ENCODE measurements at places on chromosomes 5 and 9. TPM values are rescaled to one million over a fixed set of nuclear protein-coding genes. Genes with fewer than 3 reads are reported as not detected.

The PFDN1 gene
- 86.1 TPM for total RNA-seq

The FRRS1L gene
- total RNA-seq, result 5.0 TPM

- H3K27me3 ChIP-seq, result no peaks in the 10 kb centered on the region
- H3K36me3 ChIP-seq, result no peaks in the 10 kb centered on the region
- peaks cover 32% of the 10 kb centered on the region for H3K4me1 ChIP-seq
- H3K27ac ChIP-seq, result no peak overlapping the region
- DNase-seq, result no peak
Observed at GRCh38 chr9:95096381-95096780, 221.1 kb downstream of the FANCC start.

DNA sequence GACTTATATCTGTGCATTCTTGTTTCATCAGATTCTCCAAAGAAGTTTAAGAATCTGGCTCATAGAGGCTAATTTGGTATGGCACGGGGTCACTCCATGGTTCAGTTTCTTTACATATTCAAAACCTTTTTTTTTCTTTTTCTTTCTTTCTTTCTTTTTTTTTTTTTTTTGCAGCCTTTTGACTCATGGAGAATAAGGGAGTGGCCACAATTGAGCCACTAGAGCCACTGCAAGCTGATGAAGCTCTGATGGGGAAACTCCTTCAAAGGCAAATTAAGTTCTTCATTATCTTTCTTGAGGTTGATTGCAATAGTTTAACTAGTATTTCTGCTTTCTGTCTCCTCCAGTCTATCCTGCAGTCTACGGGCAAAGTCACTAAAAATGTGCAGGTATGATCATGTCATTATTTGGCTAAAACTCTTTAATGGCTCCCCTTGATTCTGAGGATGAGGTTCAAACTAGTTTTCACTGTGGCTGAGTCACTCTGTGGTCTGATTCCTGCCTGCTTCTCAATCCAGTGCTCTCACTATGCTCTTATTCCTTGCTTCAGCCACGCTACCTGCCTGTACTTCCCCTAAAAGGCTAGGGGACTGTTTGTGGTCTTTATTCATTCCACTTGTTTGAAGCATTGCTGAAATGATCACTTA is 93.5 kb upstream of the RIOK2 start:
- no peak overlapping the region for H3K27ac ChIP-seq
- H3K4me3 ChIP-seq, result no peak overlapping the region
- no peaks in the 10 kb centered on the region for H3K27me3 ChIP-seq
- no peaks in the 10 kb centered on the region for H3K4me1 ChIP-seq
- no peaks in the 10 kb centered on the region for H3K36me3 ChIP-seq
- no peak for DNase-seq

DNA sequence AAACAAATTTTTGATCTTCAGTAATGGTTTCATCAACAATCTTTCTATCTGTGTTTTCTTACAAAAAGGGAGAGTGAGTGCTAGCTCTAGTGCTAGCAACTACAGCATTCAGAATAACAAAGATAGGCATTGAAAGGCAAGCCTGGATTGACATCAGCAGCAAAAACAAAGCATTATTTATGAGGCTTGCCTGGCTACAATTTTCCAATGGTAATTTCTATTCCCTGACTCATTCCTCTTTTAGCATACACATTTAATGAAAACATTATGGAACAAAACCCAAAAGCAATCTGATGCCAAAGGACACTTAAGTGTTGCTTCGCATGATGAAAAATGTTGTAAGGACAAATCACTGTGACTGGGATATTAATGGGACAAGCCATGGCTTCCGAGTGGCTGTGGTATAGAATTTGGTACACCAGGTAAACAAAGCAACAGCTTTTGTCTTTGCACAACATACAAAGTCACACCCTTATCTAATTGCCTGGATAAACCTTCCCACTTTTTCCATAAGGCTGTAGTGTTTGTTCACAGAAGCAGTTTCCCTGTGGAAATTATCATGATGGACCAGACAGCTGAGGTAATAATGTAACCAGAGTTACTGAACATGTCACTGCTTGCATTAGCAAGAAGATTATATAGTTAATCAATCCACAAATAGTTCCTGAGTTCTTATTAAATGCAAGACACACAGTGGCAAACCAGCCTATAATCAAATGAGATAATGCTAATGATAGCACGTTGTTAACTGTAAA is 179.8 kb upstream of the EDIL3 start:
- no peak for DNase-seq
- H3K36me3 ChIP-seq, result no peaks in the 10 kb centered on the region
- no peaks in the 10 kb centered on the region for H3K27me3 ChIP-seq

The GLDC gene
- 18.4 TPM for total RNA-seq

DNA sequence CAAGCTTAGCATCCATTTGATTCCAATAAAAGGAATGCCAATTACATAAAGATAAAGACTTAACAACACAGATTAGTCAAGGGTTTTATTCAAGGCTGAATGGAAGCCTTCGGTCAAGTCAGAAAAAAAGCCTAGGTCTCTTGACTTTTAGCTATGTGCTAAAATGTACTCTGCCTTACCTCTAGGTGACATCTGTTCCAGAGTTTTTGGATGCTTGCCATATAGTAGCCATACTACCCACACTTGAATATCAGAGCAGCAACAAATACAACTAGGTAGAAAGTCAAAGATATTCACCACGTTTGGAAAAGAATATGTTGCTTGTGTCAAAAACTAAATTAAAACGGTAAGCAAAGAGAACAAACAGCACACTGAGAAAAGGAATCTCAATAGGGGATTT is 484.7 kb downstream of the ELAVL2 start:
- DNase-seq, result no peak
- H3K27ac ChIP-seq, result no peak overlapping the region
- H3K4me3 ChIP-seq, result no peak overlapping the region
- H3K27me3 ChIP-seq, result no peaks in the 10 kb centered on the region

GRCh38 chr5:73917891-73918290 is 291.9 kb downstream of the ARHGEF28 start:
- peaks cover 5% of the 10 kb centered on the region for H3K4me1 ChIP-seq
- no peaks in the 10 kb centered on the region for H3K36me3 ChIP-seq
- no peaks in the 10 kb centered on the region for H3K27me3 ChIP-seq
- H3K27ac ChIP-seq, result no peak overlapping the region
- DNase-seq, result no peak
- no peak overlapping the region for H3K4me3 ChIP-seq

The SELENOP gene
- 6,524 TPM for total RNA-seq

- peak within 1 kb of the TSS; percentile 17 for H3K4me3 ChIP-seq
- no peaks in the 10 kb centered on the region for H3K27me3 ChIP-seq
- H3K36me3 ChIP-seq, result no peaks in the 10 kb centered on the region
- H3K27ac ChIP-seq, result no peak within 1 kb of the TSS
Observed at GRCh38 chr5:33891788-33892619, at the start of gene ADAMTS12. TSS of gene ADAMTS12 (minus strand) at chr5:33891990. CDS start at chr5:33891856, 134 bp downstream.

- no peak for DNase-seq
- H3K27ac ChIP-seq, result no peak overlapping the region
- no peaks in the 10 kb centered on the region for H3K4me1 ChIP-seq
- H3K4me3 ChIP-seq, result no peak overlapping the region
- H3K27me3 ChIP-seq, result no peaks in the 10 kb centered on the region
- H3K36me3 ChIP-seq, result no peaks in the 10 kb centered on the region
Observed at GRCh38 chr5:157275403-157275802, 9.5 kb downstream of the CYFIP2 start.

DNA sequence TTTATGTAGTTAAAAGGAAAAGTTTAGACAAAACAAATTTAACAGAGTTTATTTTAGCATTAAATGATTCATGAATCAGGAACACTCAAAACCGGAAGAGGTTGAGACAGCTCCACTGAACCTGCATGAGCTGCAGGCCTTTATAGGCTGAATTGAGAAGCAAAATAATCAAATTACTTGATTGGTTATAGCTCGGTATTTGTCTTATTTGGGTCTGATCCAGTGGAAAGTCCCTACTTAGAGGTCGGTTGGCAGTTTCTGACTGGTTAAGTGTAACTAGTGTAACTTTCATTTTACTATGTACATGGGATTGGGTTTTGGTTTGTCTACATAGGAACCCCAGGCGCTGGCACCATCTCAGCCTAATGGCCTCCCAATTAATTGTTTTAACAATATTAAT is 74.1 kb upstream of the PIK3R1 start:
- H3K4me1 ChIP-seq, result no peaks in the 10 kb centered on the region
- no peak overlapping the region for H3K27ac ChIP-seq
- DNase-seq, result no peak
- no peak overlapping the region for H3K4me3 ChIP-seq

The SYNPO gene
- total RNA-seq, result 8.4 TPM

The SPINK6 gene
- not detected for total RNA-seq

Data from hepatocyte (in vitro differentiated cells).